Naive B cell (primary cell): ENCODE measurements at places on chromosomes 6 and 20. TPM values are rescaled to one million over a fixed set of nuclear protein-coding genes. Genes with fewer than 3 reads are reported as not detected.

DNA sequence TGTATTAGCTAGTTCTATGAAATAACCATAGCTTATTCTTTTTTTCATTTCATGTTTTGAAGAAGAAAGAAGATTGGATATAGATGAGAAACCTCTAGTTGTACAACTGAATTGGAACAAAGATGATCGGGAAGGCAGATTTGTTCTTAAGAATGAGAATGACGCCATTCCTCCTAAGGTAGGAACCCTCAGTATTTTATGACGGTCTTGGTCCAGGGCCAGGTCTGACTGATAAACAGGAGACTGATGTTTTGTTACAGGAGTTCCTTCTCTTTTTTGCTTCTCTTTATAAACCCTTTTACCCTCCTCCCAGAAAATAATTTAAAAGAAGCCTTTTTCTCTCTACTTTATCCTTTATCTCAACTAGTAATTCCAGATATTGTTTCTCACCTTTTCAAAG is 43.6 kb downstream of the AFDN start:
- DNase-seq: no peak

GRCh38 chr20:15339264-15339663 is 1001.9 kb upstream of the FLRT3 start:
- DNase-seq: no peak

DNA sequence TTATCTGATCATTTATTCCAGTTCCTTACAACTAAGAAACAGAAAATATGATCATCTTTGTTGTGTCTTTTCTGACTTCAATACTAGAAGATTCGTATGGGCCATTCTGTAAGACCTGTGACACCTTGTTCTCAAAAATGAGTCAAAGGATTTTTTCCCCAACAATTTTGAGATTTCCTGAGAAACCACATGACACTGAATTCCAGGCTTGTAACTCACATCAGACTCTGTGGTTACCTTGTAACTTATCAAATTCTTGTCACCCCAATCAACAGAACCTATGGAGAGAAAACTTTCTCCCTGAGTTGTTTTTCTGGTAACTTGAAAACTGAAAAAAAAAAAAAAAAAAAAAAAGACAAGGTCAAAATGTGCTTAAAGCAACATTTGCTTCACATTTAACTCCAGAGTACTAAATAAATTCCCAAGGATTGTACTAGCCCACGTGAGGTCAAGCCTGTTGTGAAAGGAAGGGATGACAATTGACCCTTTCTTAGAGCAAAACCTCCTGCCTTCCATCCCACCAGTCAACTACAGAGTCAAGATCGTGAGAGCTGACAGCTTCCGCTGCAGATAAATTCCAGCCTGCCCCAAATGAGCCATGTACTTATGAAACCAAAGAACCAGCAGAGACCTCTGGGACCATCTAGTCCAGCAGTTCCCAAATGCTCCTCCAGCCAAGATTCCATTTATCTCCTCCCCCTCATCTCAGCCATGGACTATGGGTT is 140.3 kb downstream of the TBX18 start:
- no peak for DNase-seq

DNA sequence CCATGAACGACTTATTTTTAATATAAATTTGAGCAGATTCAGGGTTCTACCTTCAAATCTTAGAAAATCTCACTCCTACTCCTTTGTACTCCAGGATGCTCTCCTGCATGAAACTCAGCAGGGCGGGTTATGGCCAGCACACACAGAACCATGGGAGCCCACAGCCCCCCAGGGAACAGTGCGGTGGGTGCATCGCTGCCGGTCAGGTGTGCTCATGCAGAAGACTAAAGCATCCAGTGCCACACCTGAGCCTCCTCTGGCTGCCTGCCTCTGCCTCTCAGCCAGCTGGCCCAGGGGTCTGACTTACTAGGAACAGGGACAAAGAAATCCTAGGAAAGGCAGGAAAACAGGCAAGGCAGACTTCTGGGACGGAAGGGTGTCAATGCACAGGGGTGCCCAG is 31.8 kb downstream of the EZR start:
- DNase-seq: no peak

DNA sequence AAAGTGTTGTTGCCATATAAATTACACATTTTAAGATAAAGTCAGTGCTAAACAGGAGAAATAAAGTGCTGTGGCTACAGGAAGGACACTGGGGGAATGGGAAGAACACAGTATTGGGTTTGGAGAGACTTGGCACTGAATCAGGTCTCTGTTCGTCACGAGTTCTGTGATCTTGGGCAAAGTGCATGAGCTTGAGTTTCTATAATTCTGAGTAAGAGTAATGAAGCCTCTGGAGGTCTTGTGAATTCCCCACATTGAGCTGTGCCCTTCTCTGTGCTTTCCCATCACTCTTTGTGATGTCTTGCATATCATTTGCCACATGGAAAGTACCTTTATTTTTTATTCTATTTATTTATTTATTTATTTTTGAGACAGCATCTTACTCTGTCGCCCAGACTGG is 16.8 kb upstream of the EEF1A1 start:
- DNase-seq: no peak

DNA sequence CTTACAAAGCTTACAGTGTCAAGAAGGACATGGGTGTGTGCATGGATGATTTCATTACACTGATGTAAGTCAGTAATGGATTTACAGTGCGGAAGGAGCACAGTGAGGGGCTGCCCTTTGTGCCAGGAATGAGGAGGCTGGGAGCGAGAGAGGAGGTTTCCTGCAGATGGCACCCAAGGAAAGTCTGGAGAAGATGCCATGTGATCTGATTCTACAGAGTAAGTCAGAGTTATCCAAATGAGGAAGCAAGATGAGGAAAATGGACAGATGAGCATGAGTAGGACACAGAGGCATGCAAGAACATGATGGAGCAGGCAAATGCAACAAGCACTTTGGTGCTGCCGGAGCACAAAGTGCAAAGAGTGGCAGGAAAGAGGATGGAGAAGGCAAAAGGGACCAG is 29.7 kb downstream of the MAP7 start:
- DNase-seq: no peak

- no peak for DNase-seq
Measured at GRCh38 chr6:31081872-31082271, 30.5 kb downstream of the C6orf15 start.

GRCh38 chr6:9002833-9003232 is 567.5 kb upstream of the SLC35B3 start:
- DNase-seq: no peak

DNA sequence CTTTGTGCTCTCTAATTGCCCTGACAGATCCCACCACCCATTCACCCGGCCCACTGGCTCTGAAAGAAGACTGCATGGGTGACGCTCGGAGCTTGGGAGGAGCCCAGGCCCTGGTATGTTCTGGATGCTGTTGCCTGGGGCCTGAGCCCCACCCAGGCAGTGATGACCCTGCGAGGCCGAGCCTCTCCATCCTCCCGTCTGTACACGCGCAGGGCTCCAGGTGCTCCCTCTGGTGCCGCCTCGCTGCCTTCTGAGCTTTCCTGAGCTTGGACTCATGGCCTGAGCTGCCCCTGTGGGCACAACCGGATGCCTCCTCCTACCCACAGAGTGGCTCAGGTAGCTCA is 61.2 kb downstream of the STK35 start:
- no peak for DNase-seq

GRCh38 chr6:96909811-96910210 is 12.1 kb upstream of the NDUFAF4 start:
- DNase-seq: no peak

The RAMACL gene
- 0.52 TPM for polyA plus RNA-seq

The CLDN20 gene
- not detected for polyA plus RNA-seq

The ZNF334 gene
- polyA plus RNA-seq: 0.11 TPM

The EPHA7 gene
- not detected for polyA plus RNA-seq

The MEI4 gene
- 0.14 TPM for polyA plus RNA-seq

The SYCP2 gene
- 0.12 TPM for polyA plus RNA-seq
